Naive thymus-derived CD8-positive, alpha-beta T cell (primary cell): ENCODE measurements at places on chromosomes 12 and 14. TPM values are rescaled to one million over a fixed set of nuclear protein-coding genes. Genes with fewer than 3 reads are reported as not detected.

The YEATS4 gene
- total RNA-seq: 18.0 TPM

DNA sequence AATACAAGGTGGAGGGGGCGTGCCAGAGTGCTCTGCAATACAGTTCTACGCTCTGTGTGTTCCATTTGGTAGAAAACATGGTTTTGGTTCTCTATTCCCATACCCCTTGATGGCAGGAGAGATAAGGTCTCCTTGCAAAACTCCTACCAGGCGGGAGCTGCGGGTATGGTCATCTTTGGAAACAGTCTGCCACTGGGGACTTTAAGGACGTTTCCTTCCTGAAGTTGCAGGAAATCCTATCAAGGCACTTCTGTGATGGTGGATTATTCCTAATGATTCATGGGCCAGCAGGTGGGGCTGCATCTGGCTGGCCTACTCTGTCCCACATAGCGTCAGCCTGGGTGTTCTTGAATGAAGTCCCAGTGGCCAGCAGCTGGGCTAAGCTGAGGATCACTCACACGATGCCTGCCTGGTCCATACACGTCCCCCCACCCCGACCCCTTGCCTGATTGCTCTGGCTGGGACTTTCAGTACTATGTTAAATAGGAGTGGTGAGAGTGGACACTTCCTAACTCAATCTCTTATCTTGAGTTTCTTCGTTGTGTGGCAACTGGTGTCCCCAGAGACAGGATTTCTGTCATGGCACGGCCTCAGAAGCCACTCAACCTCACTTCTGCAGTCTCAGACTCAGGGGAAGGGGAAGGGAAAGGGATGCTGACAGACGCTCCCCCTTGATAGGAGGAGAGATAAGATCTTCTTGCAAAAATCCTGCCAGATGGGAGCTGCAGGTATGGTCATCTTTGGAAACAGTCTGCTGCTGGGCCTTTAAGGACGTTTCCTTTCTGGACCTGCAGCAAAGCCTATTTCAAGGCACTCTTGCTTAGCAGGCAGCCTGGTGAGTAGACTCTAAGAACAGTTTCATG is 61.0 kb upstream of the FKBP4 start:
- H3K4me1 ChIP-seq: peaks cover 18% of the 10 kb centered on the region
- no peaks in the 10 kb centered on the region for H3K36me3 ChIP-seq
- no peak for DNase-seq
- no peak overlapping the region for H3K27ac ChIP-seq
- H3K4me3 ChIP-seq: no peak overlapping the region

- no peaks in the 10 kb centered on the region for H3K27me3 ChIP-seq
- DNase-seq: peak; percentile 67
- peak overlapping the region; percentile 67 for H3K4me3 ChIP-seq
- H3K27ac ChIP-seq: peak overlapping the region; percentile 90
These were observed 5.0 kb downstream of the CELA1 start for GRCh38 chr12:51341251-51342007.

The ANKRD52 gene
- 34.5 TPM for total RNA-seq

- H3K36me3 ChIP-seq: peaks cover 20% of the 10 kb centered on the region
- no peak overlapping the region for H3K4me3 ChIP-seq
- no peak overlapping the region for H3K27ac ChIP-seq
- no peaks in the 10 kb centered on the region for H3K27me3 ChIP-seq
- no peak for DNase-seq
- H3K4me1 ChIP-seq: peaks cover 75% of the 10 kb centered on the region
These were observed 30.7 kb downstream of the FOXN3 start for GRCh38 chr14:89386212-89386886.

- peak overlapping the region; percentile 98 for H3K27ac ChIP-seq
These were observed 745 bp upstream of the NAA30 start for GRCh38 chr14:57389646-57390036.

The CDK2 gene
- 30.8 TPM for total RNA-seq

GRCh38 chr12:8048906-8049305 is 16.4 kb downstream of the FOXJ2 start:
- H3K4me1 ChIP-seq: peaks cover 6% of the 10 kb centered on the region
- peaks cover 22% of the 10 kb centered on the region for H3K36me3 ChIP-seq
- H3K27me3 ChIP-seq: no peaks in the 10 kb centered on the region
- peak overlapping the region; percentile 53 for H3K27ac ChIP-seq

- peak overlapping the region; percentile 76 for H3K4me3 ChIP-seq
- no peaks in the 10 kb centered on the region for H3K27me3 ChIP-seq
- H3K27ac ChIP-seq: peak overlapping the region; percentile 85
- H3K36me3 ChIP-seq: peaks cover 4% of the 10 kb centered on the region
These were observed 6.1 kb upstream of the PSMA6 start for GRCh38 chr14:35286003-35286600.

DNA sequence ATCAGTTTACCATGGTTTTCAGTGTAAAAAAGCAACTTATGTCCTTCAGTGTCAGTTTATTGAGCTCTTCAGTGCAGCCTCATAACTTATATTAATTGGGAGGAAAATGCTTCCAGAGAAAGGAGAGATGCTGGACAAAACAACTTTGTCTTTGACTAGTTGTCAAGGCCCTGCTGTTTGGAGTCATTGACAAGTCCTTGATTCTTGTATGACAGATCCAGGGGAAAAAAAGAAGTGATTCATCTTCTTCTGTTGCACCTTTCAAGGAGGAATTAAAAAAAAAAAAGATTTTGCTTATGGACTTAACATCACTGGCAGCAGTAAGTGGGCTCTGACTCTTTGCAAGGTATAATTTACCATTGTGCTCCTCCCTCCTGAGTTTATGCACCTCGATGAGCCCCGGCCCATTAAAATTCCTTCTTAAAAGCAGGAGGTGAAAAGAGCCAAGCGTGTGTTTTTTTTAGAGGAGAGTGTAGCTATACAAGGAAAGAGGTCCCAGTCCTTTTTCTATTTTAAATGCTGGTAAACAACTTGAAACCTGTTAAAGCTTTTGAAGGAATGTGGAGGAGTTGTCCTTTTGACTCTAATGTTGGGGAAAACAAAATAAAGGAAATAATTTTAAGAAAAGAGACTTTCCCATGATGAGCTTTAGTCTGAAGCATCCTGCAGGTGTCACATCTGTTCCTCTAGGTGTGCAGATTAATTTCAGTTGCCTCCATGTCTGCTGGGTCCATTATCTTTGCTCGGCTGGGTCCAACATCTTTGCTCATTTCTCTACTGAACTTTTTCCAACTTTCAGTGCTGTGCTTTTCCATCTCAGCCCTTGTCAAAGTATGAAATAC is 431.6 kb downstream of the RAD51B start:
- peak overlapping the region; percentile 75 for H3K27ac ChIP-seq
- H3K4me1 ChIP-seq: peaks cover 71% of the 10 kb centered on the region
- H3K36me3 ChIP-seq: no peaks in the 10 kb centered on the region

DNA sequence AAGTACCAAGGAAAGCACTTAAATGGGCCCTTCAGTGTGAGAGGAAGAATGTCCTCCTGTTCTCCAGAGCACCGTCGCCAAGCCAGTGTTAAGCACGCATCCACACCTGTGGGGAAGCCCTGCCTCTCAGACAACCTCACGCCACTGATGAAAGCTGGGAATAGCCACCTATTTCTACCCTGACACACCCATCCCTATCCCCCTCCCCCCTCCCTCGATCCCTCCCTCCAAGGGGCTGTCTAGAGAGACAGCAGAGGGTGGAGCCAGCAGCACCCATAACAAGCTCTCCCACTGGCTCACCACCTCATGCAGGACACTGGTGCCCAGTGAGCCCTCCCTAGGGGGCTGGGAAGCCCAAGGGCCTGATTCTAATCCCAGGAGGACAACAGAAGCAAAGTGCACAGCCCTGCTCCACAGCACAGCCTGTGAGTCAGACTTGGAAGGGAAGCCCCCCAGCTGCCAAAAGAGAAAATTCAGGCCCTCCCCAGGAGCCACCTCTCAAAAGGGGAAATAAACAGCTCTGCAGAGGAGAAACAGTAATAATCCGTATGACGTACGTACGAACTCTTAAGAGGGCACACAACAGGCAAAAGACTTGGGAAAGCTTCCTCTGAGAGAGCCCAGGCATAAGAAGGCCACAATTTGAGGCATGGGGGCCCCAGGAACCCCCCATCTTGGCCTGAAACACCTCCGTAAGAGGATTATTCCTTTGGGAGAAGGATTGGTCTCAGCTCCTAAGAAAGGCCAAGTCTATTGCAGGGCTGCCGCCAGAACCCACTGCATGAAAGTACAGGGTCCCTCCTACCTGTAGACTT is 7.8 kb downstream of the PITPNM2 start:
- no peak for DNase-seq
- H3K27me3 ChIP-seq: no peaks in the 10 kb centered on the region
- H3K36me3 ChIP-seq: no peaks in the 10 kb centered on the region
- H3K4me1 ChIP-seq: peaks cover 59% of the 10 kb centered on the region

- no peak overlapping the region for H3K27ac ChIP-seq
- no peaks in the 10 kb centered on the region for H3K36me3 ChIP-seq
- H3K27me3 ChIP-seq: no peaks in the 10 kb centered on the region
- no peak overlapping the region for H3K4me3 ChIP-seq
- no peak for DNase-seq
These were observed 289.5 kb downstream of the RMST start for GRCh38 chr12:97752129-97752528.

DNA sequence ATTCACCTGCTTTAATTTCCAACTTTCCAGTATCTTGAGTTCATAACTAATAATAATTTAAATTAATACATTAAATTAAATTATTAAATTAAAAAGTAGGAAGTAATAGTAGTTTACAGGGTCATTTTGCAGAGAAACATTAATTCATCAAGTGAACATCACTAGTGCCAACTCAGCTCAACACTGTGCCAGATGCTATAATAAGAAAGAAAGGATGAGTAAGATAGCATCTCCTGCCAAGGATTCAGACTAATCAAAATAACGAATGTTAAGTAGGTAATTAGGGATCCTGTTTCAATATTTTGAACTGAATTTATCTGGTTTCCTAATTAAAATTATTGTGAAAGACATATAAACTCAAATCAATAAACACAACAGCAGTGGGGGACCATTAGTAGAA is 596.7 kb downstream of the SLC6A15 start:
- no peak overlapping the region for H3K4me3 ChIP-seq
- no peaks in the 10 kb centered on the region for H3K4me1 ChIP-seq
- no peak for DNase-seq
- no peak overlapping the region for H3K27ac ChIP-seq
- no peaks in the 10 kb centered on the region for H3K36me3 ChIP-seq

DNA sequence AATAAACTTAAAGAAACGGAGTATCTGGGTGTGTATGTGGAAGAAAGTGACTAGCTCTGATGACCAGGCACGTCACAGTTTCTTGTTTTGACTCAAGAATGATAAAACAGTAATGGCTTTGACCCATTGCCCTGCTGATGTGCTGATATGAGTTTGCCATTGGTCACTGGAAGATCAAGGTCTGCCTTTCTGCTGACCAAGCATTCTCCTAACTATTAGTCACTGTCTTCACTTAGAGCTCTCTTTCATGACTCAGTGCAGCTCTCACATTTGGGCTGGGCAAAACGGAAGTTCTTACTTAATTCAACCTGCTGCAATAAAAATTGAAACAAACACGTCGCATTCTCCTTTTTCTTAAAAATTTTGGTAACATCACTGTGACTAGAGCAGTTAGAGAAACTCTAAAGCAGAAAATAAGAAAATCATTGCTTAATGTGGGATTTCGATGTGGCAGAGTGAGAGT is 366.7 kb downstream of the BTG1 start:
- H3K27me3 ChIP-seq: no peaks in the 10 kb centered on the region
- peak overlapping the region; percentile 93 for H3K27ac ChIP-seq
- peaks cover 45% of the 10 kb centered on the region for H3K4me1 ChIP-seq
- no peaks in the 10 kb centered on the region for H3K36me3 ChIP-seq
- H3K4me3 ChIP-seq: peak overlapping the region; percentile 80

GRCh38 chr12:75581515-75581914 is 70.1 kb upstream of the KRR1 start:
- H3K27ac ChIP-seq: no peak overlapping the region
- no peaks in the 10 kb centered on the region for H3K4me1 ChIP-seq
- no peak overlapping the region for H3K4me3 ChIP-seq
- H3K36me3 ChIP-seq: no peaks in the 10 kb centered on the region
- DNase-seq: no peak

The ADCY6 gene
- not detected for total RNA-seq

DNA sequence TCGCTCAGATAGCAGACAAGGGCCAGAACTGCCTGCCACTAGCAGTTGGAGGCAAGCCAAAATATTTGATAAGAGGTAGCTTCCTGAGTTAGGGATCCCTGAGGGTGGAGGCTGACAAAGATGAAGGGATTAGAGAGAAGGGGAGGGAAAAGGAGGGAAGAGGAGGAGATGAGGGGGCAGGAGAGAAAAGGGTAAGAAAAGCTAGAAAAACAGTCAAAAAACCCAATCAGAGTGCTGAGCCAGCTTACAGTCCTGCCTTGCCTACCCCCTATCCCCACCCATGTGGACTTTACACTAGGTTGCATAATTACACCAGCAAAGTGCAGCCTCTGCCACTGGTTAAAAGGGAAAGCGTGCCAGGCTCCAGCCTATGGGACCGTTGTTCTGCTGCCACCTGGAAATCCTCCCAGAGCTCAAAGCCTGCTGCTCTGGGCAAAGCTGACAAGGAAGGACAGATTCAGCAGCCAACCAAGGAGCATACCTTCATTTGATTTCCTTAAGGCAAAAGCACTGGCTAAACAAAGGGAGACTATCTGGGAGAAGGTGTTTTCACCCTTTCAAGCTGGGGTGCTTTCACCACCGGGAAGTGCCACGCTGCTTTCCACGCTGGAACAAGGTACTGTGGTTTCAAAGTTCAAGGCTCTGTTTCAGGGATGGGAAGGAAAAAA is 3.8 kb upstream of the NUMB start:
- no peak overlapping the region for H3K27ac ChIP-seq
- H3K4me3 ChIP-seq: no peak overlapping the region
- no peaks in the 10 kb centered on the region for H3K27me3 ChIP-seq

DNA sequence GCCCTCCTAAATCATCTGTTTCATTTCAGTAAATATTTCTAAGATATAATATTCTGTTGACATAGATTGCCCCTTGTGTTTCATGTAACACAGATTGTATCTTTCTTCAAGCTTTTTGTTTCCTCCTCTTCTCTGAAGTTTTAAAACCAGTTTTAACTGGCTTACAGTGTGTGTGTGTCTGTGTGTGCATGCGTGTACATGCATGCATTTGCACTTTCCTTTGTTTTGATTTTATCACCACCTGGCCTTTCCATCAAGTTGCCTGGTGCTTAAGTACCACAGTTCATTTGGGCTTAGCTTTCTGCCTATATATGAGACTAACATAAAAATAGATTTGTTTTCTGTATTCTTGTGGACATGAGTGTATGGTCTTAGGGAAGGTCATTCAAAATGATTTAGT is 31.9 kb downstream of the ETNK1 start:
- DNase-seq: no peak
- peaks cover 35% of the 10 kb centered on the region for H3K4me1 ChIP-seq
- peaks cover 3% of the 10 kb centered on the region for H3K36me3 ChIP-seq
- H3K27me3 ChIP-seq: no peaks in the 10 kb centered on the region
- H3K4me3 ChIP-seq: no peak overlapping the region
- H3K27ac ChIP-seq: no peak overlapping the region

GRCh38 chr14:90409209-90409730 is 12.4 kb downstream of the CALM1 start:
- H3K27ac ChIP-seq: peak overlapping the region; percentile 36
- no peak for DNase-seq
- H3K4me1 ChIP-seq: peaks cover 23% of the 10 kb centered on the region
- peaks cover 9% of the 10 kb centered on the region for H3K36me3 ChIP-seq
- no peak overlapping the region for H3K4me3 ChIP-seq

DNA sequence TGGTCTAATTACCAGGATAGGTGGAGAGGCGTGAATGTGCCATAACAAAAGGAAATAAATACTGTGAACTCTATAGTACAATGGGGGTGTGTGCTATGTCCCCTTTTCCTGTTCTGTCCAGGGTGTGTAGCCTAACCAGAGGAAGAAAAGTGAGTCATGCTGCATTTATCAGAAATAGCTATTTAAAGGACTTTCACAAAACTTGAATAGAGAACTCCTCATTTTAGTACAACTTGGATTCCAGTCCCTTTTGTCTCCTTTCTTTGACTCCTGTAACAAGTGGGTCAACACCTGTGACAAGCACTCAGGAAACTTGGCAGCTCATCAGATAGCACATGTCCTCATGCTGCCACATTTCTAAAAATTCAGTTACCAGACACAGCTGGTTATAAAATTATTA is 123.4 kb downstream of the CCDC91 start:
- H3K27ac ChIP-seq: peak overlapping the region; percentile 15
- peaks cover 81% of the 10 kb centered on the region for H3K36me3 ChIP-seq
- no peak for DNase-seq

The IGF1 gene
- 0.05 TPM for total RNA-seq
